ENCODE measurements at places on chromosomes 2 and 18. TPM values are rescaled to one million over a fixed set of nuclear protein-coding genes. Genes with fewer than 3 reads are reported as not detected.

GRCh38 chr2:56014046-56014730, 90.6 kb upstream of the EFEMP1 start:
- H3K4me1 ChIP-seq: no peaks in the 10 kb centered on the region
- no peaks in the 10 kb centered on the region for H3K36me3 ChIP-seq
- H3K27ac ChIP-seq: no peak overlapping the region
- peaks cover 34% of the 10 kb centered on the region for H3K27me3 ChIP-seq

- H3K4me1 ChIP-seq: no peaks in the 10 kb centered on the region
- no peak overlapping the region for H3K4me3 ChIP-seq
- DNase-seq: peak; percentile 72
- no peak overlapping the region for H3K27ac ChIP-seq
Measured at GRCh38 chr2:238651306-238652052, 196.4 kb upstream of the TWIST2 start.

DNA sequence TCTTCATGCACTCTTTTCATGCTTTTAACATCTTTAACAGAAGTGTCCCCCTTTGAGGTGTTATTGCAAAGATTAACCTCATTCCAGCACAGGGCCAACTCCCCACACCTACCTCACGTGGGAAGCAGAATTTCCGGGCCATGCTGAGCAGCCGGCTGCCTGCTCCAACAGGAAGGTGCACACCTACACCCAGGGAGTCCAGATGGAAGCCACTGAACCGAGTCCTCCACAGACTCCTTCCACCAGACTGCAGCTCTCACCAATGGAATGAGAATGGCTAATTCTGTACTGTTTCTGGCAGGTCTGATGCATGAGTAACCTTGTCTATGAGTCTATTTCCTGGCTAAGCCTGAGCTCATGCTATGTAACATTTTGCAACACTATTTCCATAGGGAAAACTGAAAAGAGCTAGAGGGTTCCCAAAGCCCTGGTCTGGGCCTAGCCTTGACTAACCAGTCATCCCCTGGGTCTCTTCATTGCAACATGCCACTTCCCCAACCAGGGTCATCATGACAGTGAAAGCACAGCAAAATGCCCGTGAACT, 11.0 kb downstream of the ERFE start:
- peak overlapping the region; percentile 95 for H3K27ac ChIP-seq
- no peak for DNase-seq
- peaks cover 33% of the 10 kb centered on the region for H3K4me1 ChIP-seq
- H3K36me3 ChIP-seq: peaks cover 28% of the 10 kb centered on the region

DNA sequence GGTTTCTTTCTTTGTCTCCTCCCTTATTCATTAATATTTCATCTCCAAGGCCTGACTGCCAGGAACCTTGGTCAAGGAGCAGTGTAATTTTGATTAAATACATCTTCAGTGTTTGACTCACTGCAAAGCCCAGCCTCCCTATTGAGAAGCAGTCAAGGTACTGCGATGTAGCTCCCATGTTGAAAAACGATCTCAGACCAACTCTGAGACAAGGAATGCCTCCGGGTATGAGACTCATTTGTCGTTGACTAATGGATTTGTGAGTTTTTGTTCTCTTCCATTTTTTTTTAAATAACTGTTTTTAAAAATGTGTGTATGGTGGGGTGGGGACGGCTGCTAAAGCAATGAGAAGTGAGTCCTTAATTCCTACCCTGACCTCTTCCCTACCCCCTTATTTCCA, 361.6 kb downstream of the SOX11 start:
- H3K4me3 ChIP-seq: no peak overlapping the region
- no peaks in the 10 kb centered on the region for H3K36me3 ChIP-seq
- no peak overlapping the region for H3K27ac ChIP-seq
- H3K27me3 ChIP-seq: peaks cover 26% of the 10 kb centered on the region
- no peaks in the 10 kb centered on the region for H3K4me1 ChIP-seq

DNA sequence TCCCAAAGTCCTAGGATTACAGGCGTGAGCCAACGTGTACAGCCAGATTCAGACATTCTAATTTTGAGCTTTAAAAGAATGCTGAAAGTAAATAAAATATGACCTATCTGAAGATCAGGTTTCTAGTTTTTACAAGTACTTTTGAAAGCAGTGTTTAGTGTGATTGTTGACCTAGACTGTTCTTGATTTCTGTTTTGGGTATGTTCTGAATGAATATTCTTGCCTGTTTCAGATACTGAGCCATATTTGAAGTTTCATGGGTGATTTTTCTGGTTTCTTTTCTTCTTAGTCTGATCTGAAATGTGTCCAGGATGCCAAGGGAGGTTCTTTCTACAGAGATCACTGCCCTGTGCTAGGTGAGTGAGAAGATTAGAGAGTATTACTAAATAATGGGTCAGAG, 37.2 kb downstream of the MIB1 start:
- peaks cover 6% of the 10 kb centered on the region for H3K4me1 ChIP-seq
- peak overlapping the region; percentile 67 for H3K27ac ChIP-seq
- no peak overlapping the region for H3K4me3 ChIP-seq
- no peak for DNase-seq
- H3K27me3 ChIP-seq: no peaks in the 10 kb centered on the region

The PTPRM gene
- 105 TPM for total RNA-seq

The POTEI gene
- not detected for total RNA-seq
